Activated naive CD8-positive, alpha-beta T cell treated with anti-CD3 and anti-CD28 coated beads, Interleukin-2, amount 10 ng/mL, durations not matched to agents 7 days and 5 days (primary cell): ENCODE measurements at places on chromosomes 4 and X. TPM values are rescaled to one million over a fixed set of nuclear protein-coding genes. Genes with fewer than 3 reads are reported as not detected.

Gene BMX
- not detected for total RNA-seq

Gene TLR6
- 5.9 TPM for total RNA-seq

Gene BCAP31
- total RNA-seq, result 140 TPM

Gene SLC9A7
- 2.9 TPM for total RNA-seq

Gene ATP1B4
- not detected for total RNA-seq

Gene PDCL2
- total RNA-seq, result not detected

Gene FUNDC1
- total RNA-seq, result 9.6 TPM

Gene TRO
- 3.9 TPM for total RNA-seq

Gene SMPX
- not detected for total RNA-seq

Gene PABPC1L2A
- not detected for total RNA-seq

Gene SULT1B1
- total RNA-seq, result 2.8 TPM

Gene SRPX
- total RNA-seq, result 3.5 TPM

Gene PLK4
- 35.5 TPM for total RNA-seq

Gene UGT2B17
- total RNA-seq, result not detected

Gene SHROOM2
- not detected for total RNA-seq

Gene RADX
- 9.8 TPM for total RNA-seq

Gene KLKB1
- 0.48 TPM for total RNA-seq

Gene TMEM164
- total RNA-seq, result 22.3 TPM

Gene MAGEB2
- total RNA-seq, result not detected

Gene JCHAIN
- total RNA-seq, result not detected

Gene C4orf36
- total RNA-seq, result 0.44 TPM

Gene SOX3
- total RNA-seq, result not detected

Gene ARL13A
- total RNA-seq, result not detected
